GM23338 (cell line): ENCODE measurements at places on chromosomes 4 and X.

DNA sequence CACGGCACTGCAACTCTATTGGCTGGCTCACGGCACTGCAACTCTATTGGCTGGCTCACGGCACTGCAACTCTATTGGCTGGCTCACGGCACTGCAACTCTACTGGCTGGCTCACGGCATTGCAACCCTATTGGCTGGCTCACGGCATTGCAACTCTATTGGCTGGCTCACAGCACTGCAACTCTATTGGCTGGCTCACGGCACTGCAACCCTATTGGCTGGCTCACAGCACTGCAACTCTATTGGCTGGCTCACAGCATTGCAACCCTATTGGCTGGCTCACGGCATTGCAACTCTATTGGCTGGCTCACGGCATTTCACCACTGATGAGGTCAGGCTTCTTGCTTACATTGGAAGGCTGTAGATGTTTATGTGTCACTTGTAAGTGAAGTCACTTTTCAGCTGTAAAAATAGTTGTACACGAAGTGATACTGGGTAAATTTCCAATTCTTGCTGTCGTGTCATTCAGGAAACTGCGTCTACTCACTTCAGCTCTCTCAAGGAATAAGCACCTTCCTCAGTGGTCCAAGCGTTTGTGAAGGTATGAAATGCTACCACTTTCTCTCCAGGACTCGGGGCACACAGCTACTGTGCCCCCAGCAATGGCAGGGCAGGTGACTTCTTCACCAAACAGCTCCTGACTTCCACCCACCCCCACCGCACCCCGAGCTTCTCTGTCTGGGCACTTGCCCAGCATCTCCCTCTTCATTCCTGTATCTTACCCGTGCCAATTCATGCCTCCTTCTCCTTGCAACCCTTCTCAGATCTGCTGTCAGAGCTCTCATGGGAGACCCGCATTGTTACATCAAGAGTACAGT is 141.3 kb downstream of the AFAP1 start:
- H3K27me3 ChIP-seq, result no peaks in the 10 kb centered on the region
- no peaks in the 10 kb centered on the region for H3K4me1 ChIP-seq
- no peak for DNase-seq
- H3K4me3 ChIP-seq, result no peak overlapping the region
- no peak overlapping the region for H3K27ac ChIP-seq
- 0 out of 2 replicates have a peak, but pooled peaks cover 3% of the 10 kb centered on the region for H3K36me3 ChIP-seq

- H3K4me1 ChIP-seq, result no peaks in the 10 kb centered on the region
- DNase-seq, result no peak
- H3K27me3 ChIP-seq, result no peaks in the 10 kb centered on the region
- no peaks in the 10 kb centered on the region for H3K36me3 ChIP-seq
- no peak overlapping the region for H3K27ac ChIP-seq
These were observed 76.6 kb downstream of the ANXA3 start for GRCh38 chr4:78627966-78628678.

- no peak for DNase-seq
- H3K27ac ChIP-seq, result no peak overlapping the region
- no peak overlapping the region for H3K4me3 ChIP-seq
- H3K27me3 ChIP-seq, result no peaks in the 10 kb centered on the region
- H3K4me1 ChIP-seq, result no peaks in the 10 kb centered on the region
These were observed 303.6 kb downstream of the PCDH10 start for GRCh38 chr4:133452678-133453077.

GRCh38 chr4:155612074-155612473 is 54.6 kb upstream of the GUCY1A1 start:
- H3K4me1 ChIP-seq, result no peaks in the 10 kb centered on the region
- no peaks in the 10 kb centered on the region for H3K36me3 ChIP-seq

DNA sequence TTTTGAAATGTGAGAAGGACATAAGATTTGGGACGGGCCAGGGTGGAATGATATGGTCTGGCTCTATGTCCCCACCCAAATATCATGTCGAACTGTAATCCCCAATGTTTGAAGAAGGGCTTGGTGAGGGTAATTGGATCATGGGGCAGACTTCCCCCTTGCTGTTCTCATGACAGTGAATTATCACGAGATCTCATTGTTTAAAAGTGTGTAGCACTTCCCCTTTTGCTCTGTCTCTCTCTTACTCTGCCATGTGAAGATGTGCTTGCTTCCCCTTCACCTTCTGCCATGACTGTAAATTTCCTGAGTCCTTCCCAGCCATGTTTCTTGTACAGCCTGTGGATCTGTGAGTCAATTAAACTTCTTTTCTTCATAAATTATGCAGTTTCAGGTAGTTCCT is 17.5 kb downstream of the MTMR8 start:
- H3K27me3 ChIP-seq, result no peaks in the 10 kb centered on the region
- H3K4me1 ChIP-seq, result no peaks in the 10 kb centered on the region
- no peak overlapping the region for H3K4me3 ChIP-seq

- DNase-seq, result no peak
- peak overlapping the region; percentile 75 for H3K4me3 ChIP-seq
- peaks cover 33% of the 10 kb centered on the region for H3K27me3 ChIP-seq
- peak overlapping the region; percentile 88 for H3K27ac ChIP-seq
- H3K36me3 ChIP-seq, result no peaks in the 10 kb centered on the region
These were observed 1.8 kb downstream of the KLF3 start for GRCh38 chr4:38665551-38666411.

DNA sequence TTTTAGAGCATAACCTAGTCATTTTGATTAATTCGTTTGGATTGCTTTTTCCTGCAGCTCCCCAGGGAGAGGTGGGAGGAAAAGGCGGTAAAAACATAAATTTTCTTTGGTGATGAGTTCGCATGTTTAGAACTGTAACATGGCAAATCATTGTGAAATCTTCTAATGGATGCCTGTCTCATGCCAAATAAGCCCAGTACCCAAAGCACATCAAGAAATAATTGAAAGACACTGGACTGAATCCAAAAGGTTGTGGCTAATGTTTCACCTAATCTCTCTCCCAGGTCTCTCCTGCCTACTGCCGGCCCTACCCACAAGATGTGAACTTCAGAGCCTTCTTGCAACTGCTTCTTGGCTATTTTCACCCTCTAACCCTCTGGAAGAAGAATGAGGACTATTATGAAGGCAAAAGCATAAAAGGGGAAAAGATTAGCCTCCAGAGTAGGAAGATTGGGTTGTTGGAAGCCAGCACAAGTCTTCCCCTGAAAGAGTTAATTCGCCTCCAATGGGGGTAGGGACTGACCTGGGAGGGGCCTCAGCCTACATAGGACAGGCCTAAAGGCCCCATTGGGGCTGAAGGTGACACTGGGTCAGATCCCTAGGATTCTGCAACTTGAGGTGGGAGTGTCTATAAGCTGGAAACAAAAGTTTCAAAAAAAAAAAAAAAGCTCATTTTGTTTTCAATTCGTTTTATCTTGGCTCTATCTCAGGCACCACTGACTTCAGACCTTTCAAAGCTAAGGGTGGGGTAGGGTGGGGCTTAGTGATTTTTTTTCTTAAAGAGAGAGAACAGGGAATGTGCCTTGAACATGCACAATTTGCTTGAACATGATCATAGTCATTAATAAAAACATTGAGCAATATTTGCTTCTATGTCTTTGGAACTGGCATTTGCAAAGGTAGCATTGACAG is 278.6 kb upstream of the KLF3 start:
- peaks cover 2% of the 10 kb centered on the region; the same call in 1 of the 2 replicates for H3K4me1 ChIP-seq
- no peak for DNase-seq
- H3K4me3 ChIP-seq, result no peak overlapping the region
- H3K36me3 ChIP-seq, result no peaks in the 10 kb centered on the region; the same call in 1 of the 2 replicates
- no peaks in the 10 kb centered on the region for H3K27me3 ChIP-seq

DNA sequence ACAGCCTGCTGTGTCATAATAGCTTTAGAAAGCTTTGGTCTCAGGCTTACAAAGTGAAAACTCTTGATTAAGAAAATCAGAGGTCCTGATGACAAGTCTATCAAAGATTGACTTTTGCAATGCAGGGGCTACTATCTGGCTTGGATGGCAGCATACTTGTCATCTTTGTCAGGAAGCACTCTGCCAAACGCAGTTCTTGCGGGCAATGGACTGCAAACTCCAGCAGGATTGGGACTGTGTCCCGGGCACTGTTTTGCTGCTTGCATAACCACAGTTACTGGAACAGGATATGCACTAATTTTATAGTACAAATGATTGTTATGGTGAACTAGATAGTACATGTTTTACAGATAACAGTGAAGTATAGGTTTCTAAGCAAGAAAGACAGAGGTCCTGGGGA is 185.6 kb downstream of the IQCM start:
- H3K4me3 ChIP-seq, result no peak overlapping the region
- no peak for DNase-seq
- no peak overlapping the region for H3K27ac ChIP-seq
- no peaks in the 10 kb centered on the region for H3K36me3 ChIP-seq
- no peaks in the 10 kb centered on the region; the same call in 1 of the 2 replicates for H3K4me1 ChIP-seq

DNA sequence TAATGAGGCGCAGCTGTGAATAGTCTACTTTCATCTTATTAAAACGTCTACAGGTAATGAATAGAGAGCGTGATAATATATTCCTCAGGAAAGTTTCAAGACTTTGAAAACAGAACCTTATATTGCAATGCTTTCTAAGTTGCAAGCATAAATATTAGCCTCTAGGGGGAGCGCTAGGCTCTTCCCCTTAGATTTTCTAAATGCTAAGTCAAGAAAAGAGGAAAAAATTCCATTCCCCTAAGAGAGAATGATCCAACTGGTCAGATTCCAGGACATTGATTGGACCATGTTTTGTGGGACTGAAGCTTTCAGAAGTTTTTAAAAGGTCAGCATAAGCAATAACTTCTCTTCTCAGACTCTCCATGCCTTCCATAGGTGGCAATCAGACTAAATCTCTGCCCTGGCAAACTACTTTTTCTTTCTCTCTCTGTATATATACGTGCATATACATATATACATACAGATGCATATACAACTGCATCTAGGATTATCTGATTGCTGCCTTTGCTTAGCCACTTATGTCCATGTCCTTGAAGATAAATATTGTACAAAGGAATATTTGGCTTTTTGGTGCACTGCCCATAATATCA is 492.9 kb downstream of the INPP4B start:
- H3K36me3 ChIP-seq, result no peaks in the 10 kb centered on the region
- H3K4me3 ChIP-seq, result no peak overlapping the region
- DNase-seq, result peak; percentile 81
- H3K4me1 ChIP-seq, result no peaks in the 10 kb centered on the region
- H3K27me3 ChIP-seq, result no peaks in the 10 kb centered on the region
- H3K27ac ChIP-seq, result no peak overlapping the region

GRCh38 chr4:10047967-10048366 is 26.7 kb upstream of the SLC2A9 start:
- H3K36me3 ChIP-seq, result no peaks in the 10 kb centered on the region
- no peaks in the 10 kb centered on the region for H3K27me3 ChIP-seq
- H3K4me1 ChIP-seq, result peaks cover 13% of the 10 kb centered on the region
- H3K4me3 ChIP-seq, result no peak overlapping the region

DNA sequence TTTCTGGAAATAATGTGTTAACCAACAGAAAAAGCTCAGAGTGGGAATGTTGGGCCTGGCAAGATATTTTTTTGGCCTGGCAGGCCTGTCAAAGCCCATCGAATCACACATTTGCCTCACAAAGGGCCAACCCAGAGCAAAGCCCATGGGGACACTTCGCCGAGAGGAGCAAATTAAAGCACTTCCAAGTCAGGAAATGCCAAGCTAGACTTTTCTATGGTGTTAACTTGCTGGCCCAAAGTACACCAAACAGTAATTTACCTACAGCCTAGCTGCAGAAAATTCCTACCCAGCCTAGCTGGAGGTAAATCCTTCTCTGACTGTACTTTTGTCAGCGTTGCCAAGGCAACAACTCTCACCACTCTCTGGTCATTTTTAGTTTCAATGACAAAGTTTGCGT is 288.6 kb upstream of the LDB2 start:
- H3K4me1 ChIP-seq, result peaks cover 22% of the 10 kb centered on the region
- peak; percentile 26 for DNase-seq
- H3K27ac ChIP-seq, result no peak overlapping the region; the same call in 1 of the 2 replicates

GRCh38 chrX:18422886-18423285 is 2.5 kb upstream of the CDKL5 start:
- peaks cover 14% of the 10 kb centered on the region for H3K4me1 ChIP-seq
- no peak for DNase-seq
- no peaks in the 10 kb centered on the region for H3K27me3 ChIP-seq
- no peak overlapping the region for H3K4me3 ChIP-seq
- H3K27ac ChIP-seq, result no peak overlapping the region

DNA sequence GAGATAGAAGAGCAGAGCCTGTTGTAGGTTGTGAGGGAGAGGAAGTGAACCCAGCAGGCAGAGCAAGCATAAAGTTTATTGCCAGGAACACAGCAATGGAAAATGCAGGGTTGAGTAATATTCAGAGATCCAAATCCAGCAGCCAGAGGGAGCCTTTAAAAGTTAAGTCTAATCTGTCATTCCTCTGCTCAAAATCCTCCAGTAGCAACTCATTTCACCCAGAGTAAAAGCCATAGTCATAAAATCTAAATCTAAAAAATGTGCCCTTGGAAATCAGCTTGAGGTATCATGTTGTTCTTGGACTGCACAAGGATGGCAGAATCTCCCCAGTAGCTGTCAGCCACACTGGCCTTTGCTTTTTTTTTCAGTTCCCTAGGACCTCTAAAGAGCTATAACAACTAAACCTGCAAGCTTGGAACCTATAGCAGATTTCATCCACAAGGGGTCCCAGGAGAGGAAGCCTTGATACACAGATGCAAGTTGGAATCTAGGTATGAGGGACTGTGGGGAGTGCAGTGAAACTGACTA is 62.9 kb upstream of the FRAS1 start:
- peaks cover 25% of the 10 kb centered on the region for H3K4me1 ChIP-seq
- H3K27ac ChIP-seq, result no peak overlapping the region
- DNase-seq, result peak; percentile 96

DNA sequence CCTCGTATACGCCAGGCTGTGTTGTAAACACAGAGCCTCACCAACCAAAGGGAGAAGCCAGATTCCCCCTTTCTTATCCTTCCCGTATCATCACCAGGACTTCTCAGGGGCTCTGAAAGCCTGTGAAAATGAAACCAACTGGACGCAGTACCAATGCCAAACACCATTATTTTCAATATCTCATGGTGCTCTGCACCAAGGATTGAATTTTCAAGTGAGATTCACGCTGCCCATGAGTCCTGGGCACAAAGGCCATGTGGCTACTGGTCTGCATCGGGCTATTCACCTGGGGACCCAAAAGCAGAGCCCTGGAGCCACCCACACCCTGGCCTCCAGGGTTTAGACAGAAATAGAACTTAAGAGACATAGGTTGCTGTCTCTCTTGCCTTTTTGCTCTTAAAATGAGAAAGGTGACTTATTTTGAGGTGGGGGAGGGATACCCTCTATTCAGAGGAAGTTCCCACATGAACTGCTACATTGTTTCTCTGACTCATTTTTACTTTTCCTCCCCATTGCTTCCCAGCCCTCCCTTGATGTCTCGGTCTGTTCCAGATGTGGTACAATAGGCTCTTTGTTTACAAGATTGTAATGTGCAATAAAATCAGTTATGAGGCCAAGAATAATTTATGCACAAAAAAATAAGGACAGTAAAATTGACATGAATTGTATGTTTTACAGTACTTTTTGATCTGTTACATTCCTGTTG is 55.4 kb downstream of the MAML3 start:
- DNase-seq, result no peak
- H3K4me1 ChIP-seq, result peaks cover 22% of the 10 kb centered on the region
- H3K27ac ChIP-seq, result no peak overlapping the region
- no peaks in the 10 kb centered on the region for H3K36me3 ChIP-seq
- H3K27me3 ChIP-seq, result no peaks in the 10 kb centered on the region
- no peak overlapping the region for H3K4me3 ChIP-seq

GRCh38 chr4:140363558-140363957 is 9.9 kb upstream of the SCOC start:
- no peaks in the 10 kb centered on the region for H3K27me3 ChIP-seq
- no peak for DNase-seq
- H3K4me1 ChIP-seq, result no peaks in the 10 kb centered on the region
